ENCODE measurements at places on chromosomes 2 and 18.

DNA sequence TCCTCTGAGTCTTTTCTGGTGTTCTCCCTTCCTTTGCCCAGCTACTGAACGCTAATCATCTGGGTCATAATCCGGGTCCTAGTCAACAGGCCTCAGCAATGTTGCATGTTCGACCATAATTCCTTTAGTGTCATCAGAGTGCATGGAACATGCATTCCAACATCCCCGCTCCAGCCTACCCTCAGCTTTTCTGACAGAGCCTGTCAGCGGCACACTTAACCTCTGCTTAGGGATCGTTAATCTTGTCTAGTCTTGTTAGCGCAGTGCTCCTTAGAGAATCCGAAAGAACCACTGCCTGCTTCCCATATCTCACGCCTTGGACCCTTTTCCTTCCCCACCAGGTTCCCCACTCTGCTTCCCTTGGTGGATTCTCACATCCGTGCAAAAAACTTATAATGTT lies 767.9 kb upstream of the ID2 start:
- DNase-seq: no peak

DNA sequence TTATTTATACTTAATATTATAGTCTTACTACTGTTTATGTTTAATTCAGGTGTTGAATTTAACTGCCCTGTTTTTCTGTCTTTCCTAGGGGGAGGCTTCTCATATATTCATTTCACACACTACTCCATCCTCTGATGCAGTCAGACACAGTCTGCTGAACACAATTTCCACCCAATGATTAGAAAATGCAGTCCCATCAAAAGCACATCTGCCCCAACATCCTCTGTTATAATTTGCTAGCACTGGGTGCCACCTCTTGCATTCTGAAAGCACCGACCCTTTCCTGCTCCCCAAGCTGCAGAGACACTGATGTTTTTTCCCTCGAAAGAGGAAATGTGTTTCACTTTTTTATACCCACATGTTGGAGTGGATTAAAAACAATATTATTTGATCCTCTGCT lies 474.7 kb downstream of the PID1 start:
- no peak for DNase-seq

GRCh38 chr18:8781671-8782070 lies 76.3 kb downstream of the MTCL1 start:
- no peak for DNase-seq

GRCh38 chr2:226317970-226318369 lies 481.6 kb downstream of the IRS1 start:
- no peak for DNase-seq

DNA sequence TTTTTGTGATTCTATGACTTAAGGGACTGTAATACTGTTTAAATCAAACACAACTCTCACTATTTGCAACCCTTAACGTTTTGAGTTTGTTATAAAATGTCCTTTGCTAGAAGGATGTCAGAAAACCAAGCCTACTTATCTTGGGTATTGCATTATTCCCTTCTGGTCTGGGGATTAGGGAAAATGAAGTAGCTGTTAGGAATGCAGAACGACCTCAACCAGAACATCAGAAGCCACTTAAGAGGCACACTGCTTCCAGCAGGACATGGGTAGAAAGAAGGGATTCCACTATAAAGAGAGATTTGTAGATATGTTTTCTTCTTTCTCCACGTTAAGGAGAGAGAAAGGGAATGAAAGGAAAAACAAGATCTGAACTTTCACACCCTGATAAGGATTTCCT lies 101.2 kb downstream of the SETBP1 start:
- DNase-seq: no peak

GRCh38 chr2:144237830-144238627 lies 281.9 kb downstream of the ZEB2 start:
- no peak for DNase-seq

DNA sequence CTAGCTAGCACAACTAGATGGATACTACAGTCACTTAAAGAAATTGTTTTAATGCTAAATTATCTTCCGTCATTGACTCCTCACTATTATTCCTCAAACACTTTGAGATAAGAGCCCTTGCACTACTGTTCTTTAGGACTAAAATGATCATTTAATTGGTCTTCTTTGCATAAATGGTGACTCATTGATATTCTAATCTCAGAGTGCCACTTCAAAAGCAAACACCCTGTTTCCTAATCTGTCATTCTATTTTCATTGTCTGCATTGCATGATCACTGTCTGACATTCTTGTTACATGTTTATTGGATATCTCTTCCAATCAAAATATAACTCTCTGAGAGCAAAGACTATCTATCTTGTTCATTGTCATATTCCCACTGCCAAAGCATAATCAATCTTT lies 313.9 kb downstream of the EXOC6B start:
- DNase-seq: no peak

DNA sequence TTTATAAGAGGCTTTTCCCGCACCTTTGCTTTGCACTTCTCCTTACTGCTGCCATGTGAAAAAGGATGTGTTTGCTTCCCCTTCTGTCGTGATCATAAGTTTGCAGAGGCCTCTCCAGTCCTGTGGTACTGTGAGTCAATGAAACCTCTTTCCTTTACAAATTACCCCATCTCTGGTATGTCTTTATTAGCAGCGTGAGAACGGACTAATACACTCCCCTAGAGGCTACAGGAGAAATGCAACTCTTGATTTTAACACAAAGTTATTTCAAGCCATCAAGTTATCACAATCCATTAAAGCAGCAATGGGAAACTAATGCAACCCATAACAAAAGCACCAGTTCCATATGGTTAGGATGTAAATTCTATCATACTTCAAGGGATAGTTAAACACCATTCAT lies 1378.8 kb upstream of the DDX18 start:
- DNase-seq: no peak

DNA sequence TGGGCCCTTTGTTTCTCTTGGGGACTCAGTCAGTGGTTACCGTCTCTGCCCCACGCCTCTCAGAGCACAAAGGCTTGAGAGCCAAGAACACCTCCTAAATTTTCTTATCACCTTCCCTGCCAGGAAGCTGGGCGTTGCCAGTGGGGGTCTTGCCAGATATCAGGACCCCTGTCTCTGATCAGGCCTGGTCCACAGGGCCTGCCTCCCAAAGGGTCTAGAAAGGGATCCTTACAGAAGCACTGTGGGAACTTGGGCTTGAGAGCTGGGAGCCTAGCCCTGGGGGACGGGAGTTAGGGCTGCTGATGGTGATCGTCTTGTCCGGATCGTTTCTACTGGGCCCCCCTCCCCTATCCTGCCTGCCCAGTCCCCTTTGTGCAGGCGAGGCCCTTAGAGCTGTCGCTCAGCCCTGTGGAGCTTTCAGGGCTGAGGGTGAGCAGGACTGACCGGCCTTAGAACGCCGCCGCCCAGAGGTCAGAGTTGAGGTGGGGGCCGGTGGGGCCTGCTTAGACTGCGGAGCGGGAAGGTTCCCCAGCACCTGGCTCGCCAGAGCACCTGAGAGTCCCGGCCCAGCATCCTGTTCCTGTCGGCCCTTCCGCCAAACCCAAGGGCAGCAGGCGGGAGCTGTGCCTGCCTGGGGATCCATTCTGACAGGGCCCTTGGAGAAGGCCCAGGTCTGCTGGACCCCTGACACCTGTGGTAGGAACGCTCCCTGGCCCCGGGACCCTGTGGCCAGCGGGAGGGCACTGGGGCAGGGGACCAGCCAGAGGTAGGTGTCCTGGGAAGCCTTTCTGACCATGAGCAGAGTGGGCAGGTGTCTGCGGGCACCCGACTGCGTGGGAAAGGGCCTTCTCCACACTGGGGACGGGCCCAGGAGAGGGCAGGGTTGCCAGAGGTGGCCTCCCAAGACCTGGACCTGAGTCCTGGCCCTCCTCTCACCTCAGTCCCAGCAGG lies 956 bp downstream of the ESPNL start:
- DNase-seq: no peak

DNA sequence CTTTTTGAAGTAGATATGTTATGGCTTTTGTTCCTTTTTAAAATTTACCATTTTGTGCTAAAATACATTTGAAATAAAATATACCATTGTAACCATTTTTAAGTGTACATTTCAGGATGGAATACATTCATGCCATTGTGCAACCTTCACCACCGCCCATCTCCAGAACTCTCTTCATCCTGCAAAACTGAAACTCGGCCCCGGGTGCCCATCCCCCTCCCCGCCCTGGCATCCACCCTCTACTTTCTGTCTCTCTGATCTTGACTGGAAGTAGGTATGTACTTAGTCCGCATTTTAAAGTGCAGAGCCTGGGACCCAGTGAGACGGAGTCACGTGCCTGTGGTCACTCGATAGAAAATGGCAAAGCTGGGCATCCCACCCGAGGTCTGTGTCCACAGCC lies 45.6 kb downstream of the DIPK1C start:
- DNase-seq: no peak

DNA sequence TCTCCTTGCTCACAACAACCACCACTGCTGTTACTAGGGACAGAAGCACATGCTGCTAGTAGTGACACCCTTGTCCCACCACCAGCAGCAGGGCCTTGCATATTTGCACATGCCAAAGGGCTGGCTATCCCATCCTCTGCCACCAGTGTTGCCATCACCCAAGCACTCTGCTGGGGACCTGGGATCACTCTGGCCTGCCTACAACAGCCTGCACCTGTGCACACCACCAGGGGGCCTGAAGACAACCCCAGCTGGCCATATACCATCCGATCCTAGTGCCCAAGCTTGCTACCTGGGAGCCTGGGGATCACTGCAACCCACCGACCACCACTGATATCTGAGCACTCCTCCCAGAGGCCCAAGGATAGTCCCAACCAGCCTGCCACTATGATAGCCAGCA lies 99.9 kb upstream of the FANCL start:
- no peak for DNase-seq

DNA sequence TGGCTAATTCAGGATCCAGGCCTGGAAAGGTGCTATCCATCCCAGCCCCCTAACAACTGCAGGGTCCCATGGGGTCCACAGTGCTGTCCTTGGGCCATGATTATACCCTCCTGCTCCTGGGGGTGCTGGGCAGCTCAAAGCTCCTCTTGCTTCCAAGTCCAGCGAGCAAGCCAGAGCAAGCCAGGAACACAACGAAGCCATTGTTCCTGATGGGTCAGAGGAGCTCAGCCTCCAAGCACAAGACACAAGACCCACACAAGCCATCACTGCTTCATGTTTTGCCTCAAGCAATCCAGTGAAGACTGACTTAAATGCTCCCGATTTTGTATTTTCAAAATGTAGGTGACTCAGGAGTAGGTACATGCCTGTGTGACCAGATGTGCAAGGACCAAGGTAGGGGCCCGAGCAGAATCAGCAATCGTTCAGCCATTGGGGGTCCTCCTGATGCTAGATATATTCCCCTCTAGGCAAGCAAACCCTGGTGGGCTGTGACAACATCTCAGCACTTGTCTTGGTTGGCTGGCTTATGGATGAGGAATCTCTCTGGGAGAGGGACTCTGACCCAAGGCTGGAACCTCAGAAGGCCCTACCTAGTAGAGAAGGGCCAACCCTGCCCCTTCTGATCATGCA lies 90.8 kb downstream of the EPAS1 start:
- no peak for DNase-seq

- DNase-seq: no peak
Observed at GRCh38 chr2:71600555-71600954, 147.2 kb downstream of the DYSF start.

DNA sequence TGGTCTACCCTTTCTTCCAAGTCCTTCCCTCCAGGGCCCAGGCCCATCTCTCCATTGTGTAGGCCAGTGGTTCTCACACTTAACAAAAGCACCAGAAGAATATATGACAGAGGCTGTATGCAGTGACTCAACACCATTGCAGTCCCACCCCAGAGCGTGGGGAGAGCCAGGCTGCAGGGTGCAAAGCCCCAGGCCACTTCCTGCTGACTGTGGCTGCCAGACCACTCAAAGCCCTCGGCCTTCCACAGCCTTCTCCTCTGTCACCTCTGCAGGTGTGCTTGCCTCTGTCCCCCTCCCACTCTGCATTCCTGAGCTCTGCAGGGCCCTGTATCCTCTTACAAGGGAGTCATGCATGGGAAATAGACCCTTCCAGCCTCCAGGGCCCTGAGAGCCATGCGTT lies 40.4 kb upstream of the ARHGEF4 start:
- no peak for DNase-seq
